ENCODE measurements at places on chromosomes 7 and 10.

DNA sequence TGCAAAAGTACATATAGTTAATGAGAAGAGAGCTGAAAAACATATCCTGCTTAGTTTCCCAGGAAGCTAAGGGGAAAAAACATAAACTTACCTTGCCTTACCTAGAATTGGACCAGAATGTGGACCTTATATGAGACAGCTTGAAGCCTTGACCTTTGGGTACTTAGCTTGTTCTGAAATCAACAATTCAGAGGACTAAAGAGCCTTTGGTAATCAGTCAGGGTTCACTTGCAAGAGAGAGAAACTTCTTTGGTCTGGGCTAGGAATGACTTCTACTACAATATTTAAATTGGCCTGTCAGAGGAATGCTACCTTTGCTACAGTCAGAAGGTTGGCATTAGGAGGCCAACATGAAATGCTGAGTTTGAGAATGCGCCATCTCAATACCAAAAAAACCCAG is 24.9 kb downstream of the SAMD8 start:
- H3K27me3 ChIP-seq = no peaks in the 10 kb centered on the region
- H3K4me1 ChIP-seq = no peaks in the 10 kb centered on the region
- H3K36me3 ChIP-seq = no peaks in the 10 kb centered on the region

- no peaks in the 10 kb centered on the region for H3K4me1 ChIP-seq
- H3K27ac ChIP-seq = peak overlapping the region; percentile 51
- no peaks in the 10 kb centered on the region for H3K36me3 ChIP-seq
- H3K4me3 ChIP-seq = no peak overlapping the region
- H3K27me3 ChIP-seq = no peaks in the 10 kb centered on the region
- peak; percentile 46 for DNase-seq
Measured at GRCh38 chr10:6068422-6068821, 6.3 kb upstream of the IL2RA start.

DNA sequence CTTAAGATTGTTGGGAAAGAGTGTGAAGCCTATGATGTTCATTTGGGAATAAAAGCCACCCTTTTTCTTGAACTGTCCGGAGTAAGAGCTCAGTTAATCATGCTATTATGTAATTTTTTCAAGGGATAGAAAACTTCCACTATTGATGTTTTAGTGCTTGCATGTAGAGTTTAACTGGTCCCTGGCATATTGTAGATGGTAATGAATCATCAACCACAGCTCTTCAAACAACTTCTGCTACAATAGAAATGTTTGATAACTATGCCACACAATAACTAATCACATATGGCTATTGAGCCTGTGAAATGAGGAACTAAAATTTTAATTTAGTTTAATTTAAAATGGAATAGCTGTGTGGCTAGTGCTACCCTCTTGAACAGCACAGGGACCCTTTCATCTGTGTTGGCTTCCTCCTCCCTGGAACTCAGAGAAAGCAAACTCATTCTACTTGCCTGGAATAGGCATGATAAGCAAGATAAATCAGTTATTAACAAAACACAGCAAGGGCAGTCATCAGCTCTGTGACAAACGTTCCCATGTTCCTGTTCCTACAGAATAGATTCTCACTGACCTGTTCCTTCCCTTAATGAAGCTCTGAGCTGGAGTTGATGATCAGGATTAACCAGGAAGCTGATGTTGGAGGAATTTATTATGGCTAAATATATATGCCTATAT is 4.9 kb upstream of the SRI start:
- H3K36me3 ChIP-seq = no peaks in the 10 kb centered on the region
- H3K27ac ChIP-seq = peak overlapping the region; percentile 82
- H3K27me3 ChIP-seq = no peaks in the 10 kb centered on the region
- H3K4me1 ChIP-seq = peaks cover 19% of the 10 kb centered on the region

- H3K27me3 ChIP-seq = no peaks in the 10 kb centered on the region
- no peak for DNase-seq
- no peak overlapping the region for H3K27ac ChIP-seq
- no peaks in the 10 kb centered on the region for H3K4me1 ChIP-seq
- no peaks in the 10 kb centered on the region for H3K36me3 ChIP-seq
Measured at GRCh38 chr10:18737841-18738240, 78.6 kb downstream of the ARL5B start.

Measured in transverse colon (tissue), 4 donors.